Activated CD8-positive, alpha-beta T cell treated with anti-CD3 and anti-CD28 coated beads, Interleukin-2, amount 10 ng/mL, durations not matched to agents 7 days and 5 days (primary cell): ENCODE measurements at places on chromosomes 11 and 22. TPM values are rescaled to one million over a fixed set of nuclear protein-coding genes. Genes with fewer than 3 reads are reported as not detected.

The GAL3ST1 gene
- total RNA-seq = not detected

The NFAM1 gene
- not detected for total RNA-seq

The ST14 gene
- total RNA-seq = not detected

The SVIP gene
- 34.0 TPM for total RNA-seq
